LoVo (cell line): ENCODE measurements at places on chromosomes 16 and 17.

- DNase-seq, result no peak
Observed at GRCh38 chr16:31698901-31699300, 171.2 kb downstream of the AHSP start.

DNA sequence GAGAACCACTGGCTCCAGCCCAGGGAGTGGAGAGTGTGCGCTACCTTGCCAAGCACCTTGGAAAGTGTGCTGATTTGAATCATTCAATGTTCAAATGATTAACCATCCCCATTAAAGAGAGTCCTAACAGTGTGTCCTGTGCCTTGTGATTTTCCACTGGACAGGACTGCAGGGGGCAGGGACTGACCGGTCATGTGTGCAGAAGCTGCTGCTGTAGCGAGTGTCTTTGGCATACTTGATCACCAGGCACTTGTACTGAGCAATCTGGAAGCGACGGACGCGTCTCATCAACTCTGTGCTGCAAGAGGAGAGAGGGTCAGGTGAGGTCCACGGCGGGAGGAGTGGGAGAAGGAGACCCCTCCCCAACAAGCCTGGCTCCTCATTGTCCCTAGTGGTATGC is 2.0 kb downstream of the TK1 start:
- DNase-seq, result no peak

- DNase-seq, result no peak
Observed at GRCh38 chr16:69707920-69708683, 18.3 kb downstream of the NQO1 start.

DNA sequence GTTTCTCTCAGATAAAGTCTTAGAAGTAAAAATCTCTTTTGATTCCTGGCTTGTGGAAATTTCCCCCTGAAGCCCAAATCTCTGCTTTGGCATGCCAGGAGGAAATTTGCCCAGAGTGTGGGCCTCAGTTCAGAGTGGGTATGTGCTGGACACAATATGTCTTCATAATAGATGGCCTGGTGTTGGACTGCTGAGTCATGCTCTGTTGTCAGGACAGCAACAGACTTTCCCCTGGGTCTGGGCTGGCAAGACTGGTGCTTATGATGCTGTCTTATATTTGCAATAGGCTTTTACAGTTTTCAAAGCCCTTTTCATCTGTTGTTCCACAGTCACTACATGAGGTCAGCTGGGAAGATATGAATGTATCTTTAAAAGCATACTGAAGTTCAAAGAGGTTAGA is 57.0 kb downstream of the SHISA9 start:
- no peak for DNase-seq

DNA sequence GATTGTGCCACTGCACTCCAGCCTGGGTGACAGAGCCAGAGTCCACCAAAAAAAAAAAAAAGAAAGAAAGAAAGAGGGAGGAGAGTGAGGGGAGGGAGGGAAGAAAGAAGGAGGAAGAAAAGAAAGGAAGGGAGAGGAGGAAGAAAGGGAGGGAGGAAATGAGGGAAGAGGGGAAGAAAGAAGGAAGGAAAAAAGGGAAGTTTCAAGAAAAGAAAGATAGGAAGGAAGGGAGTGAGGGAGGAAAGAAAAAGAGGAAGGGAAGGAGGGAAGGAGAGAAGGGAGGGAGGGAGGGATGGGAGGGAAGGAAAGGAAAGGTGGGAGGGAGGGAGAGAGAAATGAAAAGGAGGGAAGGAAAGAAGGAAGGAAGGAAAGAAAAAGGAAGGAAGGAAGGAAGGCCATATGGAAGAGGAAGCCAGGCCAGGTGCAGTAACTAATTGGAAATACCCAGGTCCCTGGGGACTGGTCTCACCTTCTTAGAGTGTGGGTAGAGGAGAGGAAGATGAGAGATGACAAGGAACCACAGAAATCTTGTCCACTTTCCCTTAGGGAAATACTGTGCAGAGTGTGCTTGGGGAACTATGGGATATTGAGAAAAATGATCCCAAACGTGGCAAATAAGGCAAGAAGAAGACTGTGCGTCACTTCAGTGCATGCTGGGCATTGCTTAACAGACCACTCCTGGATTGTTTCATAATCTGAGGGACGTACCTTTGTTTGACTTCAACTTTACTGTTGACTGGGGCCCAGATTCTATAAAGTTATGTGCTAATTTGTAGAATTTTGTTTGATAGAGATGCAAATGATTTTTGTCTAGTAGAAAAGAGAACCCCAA is 15.1 kb upstream of the CSNK2A2 start:
- DNase-seq, result no peak

GRCh38 chr16:80202831-80203413 is 337.9 kb upstream of the DYNLRB2 start:
- DNase-seq, result no peak

GRCh38 chr16:14029658-14030057 is 41.5 kb upstream of the MRTFB start:
- DNase-seq, result no peak

- DNase-seq, result no peak
Observed at GRCh38 chr16:56985962-56986360, 3.4 kb upstream of the NLRC5 start.
